Activated T-cell treated with anti-CD3 and anti-CD28 coated beads, Interleukin-2, amount 50 U/mL, for 72 hours (primary cell): ENCODE measurements at places on chromosomes 7 and 10.

- DNase-seq: no peak
Observed at GRCh38 chr7:44051611-44052220, 7.2 kb downstream of the DBNL start.

DNA sequence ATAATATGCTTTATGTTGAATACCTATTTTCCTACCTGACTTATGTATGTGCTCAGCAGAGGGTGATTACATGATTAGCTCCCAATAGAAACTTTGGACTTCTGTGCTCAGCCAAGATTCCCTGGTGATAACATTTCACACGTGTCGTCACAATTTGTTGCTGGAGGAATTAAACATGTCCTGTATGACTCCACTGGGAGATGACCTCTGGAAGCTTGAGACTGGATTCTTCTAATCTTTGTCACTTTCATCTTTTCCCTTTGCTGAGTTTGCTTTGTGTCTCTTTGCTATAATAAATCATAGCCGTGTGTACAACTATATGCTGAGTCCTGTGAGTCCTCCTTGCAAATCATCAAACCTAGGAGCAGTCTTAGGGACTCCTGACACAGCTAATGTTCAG lies 120.9 kb upstream of the LRRTM3 start:
- no peak for DNase-seq

GRCh38 chr10:95819620-95820329 lies 63.8 kb downstream of the ENTPD1 start:
- DNase-seq: no peak

DNA sequence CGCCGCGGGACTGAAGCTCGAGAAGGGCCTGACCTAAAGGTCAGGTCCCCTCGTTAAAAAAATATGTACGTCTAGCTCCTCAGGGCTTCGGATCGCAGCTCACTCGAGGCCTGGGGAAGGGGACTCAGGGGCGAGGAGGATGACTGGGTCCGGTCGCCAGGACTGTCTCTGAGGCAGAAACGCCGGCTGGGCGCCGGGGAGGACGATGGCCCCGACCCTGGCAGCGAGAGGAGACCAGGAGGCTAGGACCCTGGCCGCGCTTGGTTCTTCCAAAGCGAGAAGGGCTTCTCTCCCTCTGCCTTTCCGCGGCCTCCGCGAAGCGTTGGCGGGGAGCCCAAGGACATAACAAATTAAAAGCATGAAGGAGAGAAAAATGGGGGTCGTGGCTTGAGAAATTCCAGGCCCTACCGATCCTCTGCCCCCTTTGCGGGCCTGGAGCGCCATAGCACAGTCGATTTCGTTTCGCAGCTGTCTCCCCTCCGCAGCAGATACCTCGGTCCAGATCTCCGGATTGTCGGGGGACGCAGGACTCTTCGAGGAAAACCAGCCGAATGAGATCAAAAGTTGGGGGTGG lies 3.1 kb downstream of the NKX2-3 start:
- no peak for DNase-seq

DNA sequence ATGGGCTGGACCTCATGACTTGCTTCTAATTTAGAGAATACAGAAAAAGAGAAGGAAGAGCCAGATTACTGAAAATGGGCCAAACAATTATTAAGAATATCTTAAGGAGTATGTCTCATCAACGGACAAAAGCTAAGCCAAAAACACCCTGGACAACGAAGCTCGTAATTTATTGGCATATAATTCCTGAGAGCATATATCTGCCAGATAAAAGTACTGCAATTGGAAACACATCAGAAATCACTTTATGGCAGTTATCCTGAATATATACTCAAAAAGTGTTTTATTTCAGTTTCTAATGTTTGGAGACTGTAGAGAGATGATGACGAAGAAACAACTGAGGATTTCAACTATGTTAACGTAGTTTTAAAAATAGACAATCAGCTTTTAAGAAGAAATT lies 211.8 kb downstream of the CSTF2T start:
- no peak for DNase-seq

- DNase-seq: no peak
Observed at GRCh38 chr10:107576746-107577145, 412.2 kb upstream of the SORCS1 start.

DNA sequence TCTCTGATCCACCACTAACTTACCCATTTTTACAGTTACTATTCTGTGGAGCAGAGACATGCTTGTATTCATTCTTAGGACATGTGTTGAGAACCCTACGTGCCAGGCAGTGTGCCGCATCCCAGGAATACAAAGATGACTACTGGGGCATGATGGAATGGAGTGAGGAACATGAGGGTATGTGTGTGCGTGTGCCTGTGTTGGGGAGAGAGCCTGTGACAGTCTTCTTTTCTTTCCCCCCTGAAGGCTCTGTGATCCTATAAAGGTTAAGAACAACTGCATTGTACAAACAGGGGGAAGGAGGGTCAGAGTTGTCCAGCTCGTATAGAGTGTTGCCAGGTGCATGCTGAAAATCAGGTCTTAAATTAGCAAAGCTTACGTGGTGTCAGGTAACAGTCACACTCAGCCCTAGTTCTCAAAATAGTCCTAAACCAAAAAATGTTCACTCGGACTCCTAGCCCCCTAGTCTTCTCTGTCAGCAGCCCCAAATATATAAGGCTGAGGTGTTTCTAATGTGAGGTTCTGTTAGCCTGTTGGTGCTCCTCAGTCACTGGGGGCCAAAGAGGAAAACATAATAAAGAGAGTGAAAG lies 161.9 kb downstream of the CELF2 start:
- DNase-seq: no peak

- DNase-seq: no peak
Observed at GRCh38 chr10:123463181-123463580, 203.0 kb upstream of the GPR26 start.

- DNase-seq: no peak
Observed at GRCh38 chr10:111323389-111323966, 246.6 kb downstream of the ADRA2A start.

DNA sequence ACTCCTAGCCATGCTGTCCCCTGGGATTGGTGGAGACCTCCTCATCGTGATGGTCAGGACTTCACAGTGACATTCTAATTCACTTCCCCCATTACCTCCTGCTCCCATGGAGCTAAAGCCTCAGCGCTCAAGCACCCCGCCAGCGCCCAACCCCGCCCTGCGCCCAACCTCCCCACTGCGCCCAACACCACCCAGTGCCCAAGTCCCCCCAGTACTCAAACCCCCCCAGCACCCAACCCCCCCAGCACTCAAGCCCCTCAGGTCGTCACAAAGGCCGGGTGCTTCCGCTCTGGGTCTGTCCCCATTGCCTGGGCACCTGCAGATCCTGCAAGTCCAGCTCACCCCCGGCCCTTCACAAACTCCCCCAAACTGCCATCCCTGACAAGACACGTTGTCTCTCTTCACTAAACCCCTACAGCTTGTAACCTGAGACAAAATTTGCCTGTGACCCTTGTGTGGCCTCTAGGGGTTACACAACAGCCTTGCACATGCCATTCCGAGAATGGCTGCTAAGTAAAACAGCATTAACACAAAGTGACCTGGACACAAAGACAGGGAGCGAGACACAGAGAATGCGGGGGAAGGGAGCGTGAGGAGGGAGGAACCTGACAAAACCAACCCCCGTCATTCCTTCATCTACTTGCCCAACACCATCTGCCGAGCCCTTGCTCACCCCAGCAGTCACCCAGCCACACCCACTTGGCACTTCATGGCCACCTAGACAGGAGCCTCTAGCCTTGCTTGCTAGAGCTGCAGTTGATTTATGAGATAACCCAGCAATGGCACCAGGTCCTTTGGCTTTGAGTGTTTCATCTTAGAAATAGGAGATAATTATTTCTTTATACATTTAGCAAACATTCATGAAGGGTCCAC lies 107.8 kb downstream of the ADARB2 start:
- DNase-seq: no peak

DNA sequence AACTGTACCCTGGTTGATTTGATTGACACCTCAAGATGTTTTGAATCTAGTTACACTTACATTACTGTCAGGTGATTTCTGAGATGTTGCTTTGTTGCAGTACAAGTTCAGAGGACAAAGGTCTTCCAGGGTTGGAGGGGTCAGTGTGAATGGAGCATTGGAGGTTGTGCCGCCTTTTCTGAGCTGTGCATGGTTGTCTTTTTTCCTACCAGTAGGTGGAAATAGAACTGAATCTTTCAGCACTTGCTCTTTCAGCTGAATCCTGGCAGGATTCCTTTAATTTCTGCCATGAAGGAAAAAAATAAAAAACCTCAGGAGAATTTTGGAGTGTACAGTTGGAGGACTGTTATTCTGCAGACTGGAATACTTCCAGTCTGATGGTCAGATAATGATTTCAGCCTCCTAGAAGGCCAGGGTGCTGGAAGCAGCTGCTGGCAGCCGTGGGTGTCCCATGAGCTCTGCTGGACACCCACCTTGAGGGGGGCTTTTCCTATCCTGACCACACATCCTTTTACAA lies 82.7 kb downstream of the PLCE1 start:
- no peak for DNase-seq

DNA sequence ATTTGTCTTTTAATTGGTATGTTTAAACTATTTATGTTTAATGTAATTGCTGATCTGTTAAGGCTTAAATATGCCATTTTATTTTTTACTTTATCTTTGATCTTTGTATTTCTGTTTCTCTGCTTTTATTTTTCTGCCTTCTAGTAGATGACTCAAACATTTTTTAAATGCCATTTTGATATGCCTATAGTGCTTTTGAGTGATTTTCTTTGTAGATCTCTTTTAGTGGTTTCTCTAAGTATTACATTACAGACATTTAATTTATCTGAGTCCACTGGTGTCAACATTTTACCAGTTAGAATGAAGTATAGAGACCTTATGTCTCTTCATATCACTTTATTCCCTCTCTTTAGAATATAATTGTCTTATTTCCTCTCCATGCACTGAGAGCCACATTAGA lies 32.7 kb downstream of the IL6 start:
- no peak for DNase-seq

DNA sequence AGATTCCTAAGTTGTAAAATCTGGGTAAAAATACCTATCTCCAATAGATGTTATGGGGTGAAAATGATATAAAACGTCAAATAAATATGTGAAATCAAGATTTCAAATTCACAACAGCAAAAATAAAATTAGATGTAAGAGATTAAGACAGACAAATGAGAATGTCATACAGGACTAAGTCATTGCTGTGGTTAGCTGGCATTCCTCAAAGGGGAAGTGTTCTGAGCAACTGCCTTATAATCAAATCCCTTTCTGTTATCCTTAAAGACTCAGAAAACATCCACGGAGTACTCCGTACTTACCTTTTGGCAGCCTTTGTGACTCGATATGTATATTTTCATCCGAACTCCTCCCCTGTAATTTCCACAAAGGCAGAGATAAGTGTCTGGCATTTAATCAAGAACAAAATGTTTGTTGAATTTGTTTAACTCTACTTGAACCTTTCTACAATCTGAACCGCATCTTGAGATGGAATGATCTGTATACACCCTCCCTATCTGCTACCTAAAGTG lies 559.6 kb downstream of the GATA3 start:
- DNase-seq: no peak

- DNase-seq: no peak
Observed at GRCh38 chr7:12269100-12269895, 58.2 kb downstream of the TMEM106B start.

DNA sequence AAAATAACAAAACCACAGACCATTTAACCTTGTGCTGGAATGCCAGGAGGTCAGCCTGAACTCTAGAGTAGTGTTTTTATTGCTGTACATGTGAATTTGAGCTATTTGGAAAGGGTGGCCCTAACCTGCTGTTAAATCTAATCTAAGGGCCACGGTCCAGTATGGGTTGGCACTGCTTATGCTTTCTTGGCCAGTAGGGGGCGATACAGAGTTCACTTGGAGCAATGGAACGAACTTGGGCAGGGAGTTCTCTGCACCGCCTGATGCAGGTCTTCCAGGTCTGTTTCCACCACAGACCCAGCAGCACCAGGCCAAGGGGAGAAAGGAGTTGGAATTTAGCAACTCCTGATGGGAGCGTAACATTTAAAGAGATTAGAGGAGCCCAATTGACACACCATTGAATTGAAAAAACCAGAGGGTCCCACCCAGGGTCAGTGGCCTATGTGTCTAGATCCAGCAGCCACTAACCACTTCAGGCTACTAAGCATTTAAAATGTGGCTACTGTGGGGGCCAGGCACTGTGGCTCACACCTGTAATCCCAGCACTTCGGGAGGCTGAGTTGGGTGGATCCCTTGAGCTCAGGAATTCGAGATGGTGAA lies 75.7 kb upstream of the EFCAB10 start:
- DNase-seq: peak; percentile 69

- no peak for DNase-seq
Observed at GRCh38 chr10:33152146-33152545, 182.3 kb downstream of the NRP1 start.

DNA sequence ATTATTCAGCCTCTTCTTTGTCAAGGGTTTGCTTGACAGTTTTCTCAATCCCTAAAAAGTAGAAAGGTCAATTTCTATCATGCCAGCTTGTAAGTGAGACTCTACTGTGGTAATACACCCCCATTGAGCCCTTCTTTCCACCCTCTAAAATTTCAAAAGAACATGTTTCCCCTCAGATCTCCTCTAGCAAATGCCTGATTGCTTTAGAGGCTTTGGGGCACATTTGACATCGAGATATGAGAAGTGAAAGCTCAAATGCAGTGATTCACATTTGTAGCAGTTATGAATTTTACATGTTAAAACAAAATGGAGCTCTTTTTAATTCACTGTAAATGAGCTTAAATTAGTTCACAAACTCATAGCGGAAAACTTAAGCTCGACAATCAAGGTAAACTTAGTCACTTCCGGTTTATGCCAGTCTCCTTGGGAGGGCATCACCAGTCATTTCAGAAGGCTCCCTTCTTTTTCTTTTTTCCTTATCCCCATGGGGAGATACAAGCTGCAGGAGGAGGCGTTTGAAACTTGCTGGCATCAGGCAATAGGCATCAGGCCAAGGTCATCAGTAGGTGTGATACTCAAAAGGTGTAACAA lies 55.3 kb upstream of the ADO start:
- DNase-seq: no peak

- DNase-seq: no peak
Observed at GRCh38 chr7:159027056-159027788, 117.4 kb downstream of the VIPR2 start.

DNA sequence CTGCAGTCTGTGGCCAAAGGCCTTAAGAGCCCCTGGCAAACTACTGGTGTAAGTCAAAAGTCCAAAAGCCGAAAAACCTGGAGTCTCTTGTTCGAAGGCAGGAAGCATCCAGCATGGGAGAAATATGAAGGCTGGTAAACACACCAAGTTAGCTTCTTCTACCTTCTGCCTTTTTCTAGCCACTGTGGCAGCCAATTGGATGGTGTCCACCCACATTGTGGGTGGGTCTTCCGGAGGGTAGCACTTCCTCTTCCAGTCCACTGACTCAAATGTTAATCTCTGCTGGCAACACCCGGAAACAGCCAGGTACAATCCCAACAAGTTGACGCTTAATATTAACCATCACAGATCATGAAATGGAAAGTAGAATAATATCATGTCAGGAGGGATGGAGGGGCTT lies 827.6 kb downstream of the SORCS1 start:
- DNase-seq: no peak
